Activated CD8-positive, alpha-beta memory T cell treated with anti-CD3 and anti-CD28 coated beads for 1 hour (primary cell): ENCODE measurements at places on chromosomes 5 and 9.
A peak's percentile ranks its signal among the peaks of the same experiment; 100 is the strongest.

DNA sequence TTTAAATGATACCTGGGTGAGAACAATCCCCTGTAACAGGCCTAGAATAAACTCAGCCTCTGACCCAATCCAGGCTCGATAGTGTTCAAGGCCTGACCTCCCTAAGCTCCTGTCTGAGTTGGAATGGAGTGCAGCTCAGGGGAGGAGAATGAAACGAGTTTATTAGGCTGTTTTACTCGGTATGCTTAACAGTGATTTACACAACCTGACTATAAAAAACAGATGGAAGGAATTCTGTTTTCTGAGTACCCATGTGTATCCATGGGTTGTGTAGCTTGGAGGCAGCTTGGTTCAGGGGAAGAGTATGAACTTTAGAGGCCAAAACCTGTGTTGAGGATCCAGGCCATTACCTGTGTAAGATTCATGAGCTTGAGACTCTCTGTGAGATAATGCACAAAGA, 67.8 kb downstream of the PCSK5 start:
- no peak for DNase-seq

DNA sequence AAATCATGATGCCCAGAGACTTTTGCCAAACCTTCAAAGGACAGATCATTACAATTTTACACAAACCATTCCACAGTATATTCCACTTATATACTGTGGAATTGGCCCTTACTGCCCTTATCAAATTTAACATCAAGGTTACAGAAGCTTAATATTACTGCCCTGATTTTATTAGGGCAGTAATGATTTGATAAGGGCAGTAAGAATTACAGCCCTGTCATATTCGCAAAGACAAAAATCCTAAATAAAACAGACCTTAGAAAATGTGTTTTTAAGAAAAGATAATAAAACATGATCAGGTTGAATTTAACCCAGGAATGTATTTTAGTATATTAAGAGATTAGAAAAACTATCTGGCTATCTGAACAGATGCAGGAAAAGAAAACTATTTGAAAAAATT, 7.7 kb upstream of the TMEM161B start:
- no peak for DNase-seq

GRCh38 chr5:150557509-150557872, 49.6 kb downstream of the NDST1 start:
- DNase-seq: no peak

GRCh38 chr5:71778678-71779276, 59.7 kb downstream of the CARTPT start:
- DNase-seq: no peak

GRCh38 chr5:154168395-154168794, 22.1 kb upstream of the GALNT10 start:
- DNase-seq: no peak

DNA sequence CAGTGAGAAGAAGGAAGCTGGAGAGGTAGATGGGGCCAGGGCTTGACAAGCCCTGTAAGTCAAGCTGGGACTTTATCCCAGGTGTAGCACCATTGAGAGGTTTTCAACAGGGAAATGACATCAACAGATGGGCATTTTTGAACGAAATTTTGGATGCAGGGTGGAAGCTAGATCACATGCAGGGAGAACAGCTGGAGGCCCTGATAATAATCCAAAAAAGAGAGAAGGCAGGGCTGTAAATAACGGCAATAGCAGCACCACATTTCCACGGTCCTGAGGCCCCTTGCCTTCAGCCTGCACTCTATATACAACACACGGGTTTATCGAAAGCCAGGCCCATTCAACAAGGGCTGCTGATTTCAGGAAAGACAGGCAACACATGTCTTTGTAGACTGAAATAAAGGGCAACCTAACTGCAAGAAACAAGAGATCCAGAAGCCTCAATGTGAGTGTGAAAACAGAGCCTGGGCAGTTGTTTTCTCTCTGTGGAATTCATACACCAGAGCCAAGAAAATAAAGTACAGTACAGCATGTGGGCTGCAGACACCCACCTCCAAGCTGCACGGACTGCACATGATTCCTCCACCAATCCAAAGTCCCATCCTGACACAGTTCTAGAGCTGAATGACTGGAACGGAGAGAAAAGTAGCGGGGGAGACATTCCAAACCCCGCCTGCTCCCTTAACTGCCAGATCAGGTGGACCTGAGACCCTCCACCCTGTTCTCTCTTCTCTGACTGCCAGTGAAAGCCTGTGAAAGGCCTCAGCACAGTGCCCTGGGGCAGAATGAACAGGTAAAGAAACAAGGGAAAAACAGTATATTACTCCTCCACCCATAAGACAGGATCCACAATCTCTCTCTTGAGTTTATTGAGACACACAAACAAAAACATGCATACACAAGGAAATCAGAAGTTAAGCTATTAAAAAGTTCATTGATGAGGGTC, 36.3 kb downstream of the KLHL3 start:
- DNase-seq: no peak

DNA sequence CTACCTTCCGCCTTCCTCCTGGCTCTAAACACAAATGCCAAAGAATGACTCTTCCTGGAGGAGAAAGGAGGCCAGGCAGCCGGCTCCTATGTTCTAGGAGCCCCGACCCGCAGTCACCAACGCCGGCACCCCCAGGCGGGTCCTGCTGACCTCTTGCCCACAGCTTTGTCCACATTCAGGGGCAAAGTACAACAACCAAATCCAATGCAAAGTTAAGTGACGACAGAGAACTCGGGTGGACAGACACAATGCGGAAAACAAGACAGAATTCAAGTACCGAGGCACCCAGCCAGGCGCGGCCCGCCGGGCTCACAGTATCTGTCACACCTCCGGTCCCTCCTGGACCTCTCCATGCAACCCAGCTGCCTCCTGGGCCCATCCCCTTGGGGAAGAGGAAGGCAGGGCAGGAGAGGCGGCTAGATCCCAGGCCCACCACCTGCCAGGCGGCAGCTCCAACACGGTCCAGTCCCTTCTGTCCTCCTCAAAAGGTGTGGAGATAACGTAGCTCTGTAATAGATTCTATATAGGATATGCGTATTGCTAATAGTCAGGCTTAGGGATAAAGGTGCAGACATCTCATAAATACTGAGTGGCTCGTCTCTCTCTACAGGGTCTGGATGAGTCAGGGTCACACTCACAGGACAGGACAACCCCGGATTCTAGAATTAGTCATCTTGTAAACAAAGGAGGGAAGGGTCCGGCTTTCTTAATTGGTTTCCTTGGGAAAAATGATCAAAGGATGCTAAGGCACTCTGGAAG, 46.9 kb upstream of the UBAC1 start:
- no peak for DNase-seq

- peak; percentile 39 for DNase-seq
Observed at GRCh38 chr5:127072861-127073846, at the start of gene C5orf63. Gene C5orf63 (minus strand): TSS chr5:127073502. CDS start chr5:127058995, 14,507 bp downstream.

DNA sequence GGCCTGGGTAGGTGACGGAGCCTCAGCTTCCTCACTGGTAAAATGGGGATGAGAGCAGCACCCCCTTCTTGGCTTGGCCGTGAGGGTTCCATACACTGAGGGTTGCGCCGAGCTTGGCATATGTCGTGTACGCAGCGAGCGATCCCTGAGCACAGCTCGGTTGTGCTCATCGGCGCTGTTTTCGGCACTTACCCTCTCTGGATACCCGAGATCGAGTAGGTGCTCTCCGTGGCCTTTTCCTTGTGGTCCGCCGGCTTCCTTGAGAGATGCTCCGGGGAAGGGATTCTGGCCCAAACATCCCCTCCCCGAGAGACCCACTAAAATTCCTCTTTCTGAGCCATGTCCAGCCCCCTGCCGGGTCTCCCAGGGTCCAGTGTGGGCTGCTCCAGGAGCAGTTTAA, 40.0 kb upstream of the HMCN2 start:
- no peak for DNase-seq

DNA sequence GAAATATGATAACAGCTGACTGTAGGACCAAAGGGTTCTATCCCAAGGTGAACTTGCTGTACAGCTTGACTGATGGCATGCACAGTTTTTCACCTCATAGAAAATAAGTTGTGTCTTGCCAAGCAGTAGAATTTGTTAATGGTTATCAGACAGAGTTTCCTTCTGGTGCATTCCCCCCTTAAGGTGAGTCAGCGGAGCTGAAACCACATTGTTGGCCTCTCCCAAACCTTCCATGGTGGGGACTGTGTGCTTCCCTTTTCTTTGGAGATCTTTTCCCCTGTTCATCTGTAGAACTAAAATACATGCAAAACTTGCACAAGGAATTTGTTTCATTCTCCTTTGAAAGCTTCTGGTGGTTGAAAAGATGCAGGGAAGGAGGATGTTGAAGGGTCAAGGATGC, 179.8 kb downstream of the FGF1 start:
- DNase-seq: no peak

DNA sequence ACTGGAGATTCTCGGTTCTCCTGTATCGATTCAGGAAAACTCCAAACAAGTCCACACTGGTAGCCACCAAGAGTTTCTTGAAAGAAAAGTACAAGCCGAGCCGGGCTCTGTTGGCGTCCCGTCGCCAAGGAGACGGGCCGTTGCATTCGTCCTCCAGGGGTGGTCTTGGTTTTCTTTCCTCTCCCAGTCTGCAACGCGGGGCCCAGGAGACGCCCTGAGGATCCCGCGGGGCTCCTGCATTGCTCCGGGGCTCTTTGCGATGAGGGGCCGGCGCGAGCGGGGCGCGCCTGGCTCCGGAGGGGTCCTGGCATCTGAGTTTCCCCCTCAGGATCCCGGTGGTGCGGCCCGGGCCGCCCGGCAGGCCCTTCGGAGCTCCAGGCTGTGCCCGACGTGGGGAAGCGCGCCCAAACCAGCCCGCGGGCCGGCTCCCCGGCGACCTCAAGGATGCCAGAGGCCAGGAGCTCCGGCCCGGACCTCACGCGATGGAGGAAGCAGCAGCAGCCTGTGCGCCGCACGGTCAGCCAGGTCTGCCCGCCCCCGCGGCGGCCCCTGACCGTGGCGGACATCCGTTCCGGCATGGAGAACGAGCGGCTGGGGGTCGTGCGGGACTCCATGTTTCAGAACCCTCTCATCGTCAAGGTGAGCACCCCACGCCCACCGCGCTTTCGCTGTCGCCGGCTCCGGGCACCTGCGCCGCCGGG, at the start of gene CFAP77:
Gene CFAP77 (plus strand): TSS at position 384 of the 701 bp plus-strand sequence. CDS start 61 bp downstream, at position 445.
- DNase-seq: peak; percentile 16

DNA sequence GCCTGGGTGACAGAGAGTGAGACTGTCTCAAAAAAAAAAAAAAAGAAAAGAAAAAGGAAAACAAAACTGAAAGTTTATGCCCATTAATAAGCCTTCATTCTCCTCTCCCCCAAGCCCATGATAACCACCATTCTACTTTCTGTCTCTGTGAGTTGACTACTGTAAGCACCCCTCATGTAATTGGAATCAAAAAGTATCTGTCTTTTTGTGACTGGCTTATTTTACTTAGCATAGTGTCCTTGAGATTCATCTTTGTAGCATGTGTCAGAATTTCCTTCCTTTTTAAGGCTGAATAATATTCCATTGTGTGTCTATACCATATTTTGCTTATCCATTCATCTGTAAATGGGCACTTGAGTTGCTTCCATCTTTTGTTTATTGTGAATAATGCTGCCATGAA, 14.0 kb upstream of the TMEM171 start:
- no peak for DNase-seq

DNA sequence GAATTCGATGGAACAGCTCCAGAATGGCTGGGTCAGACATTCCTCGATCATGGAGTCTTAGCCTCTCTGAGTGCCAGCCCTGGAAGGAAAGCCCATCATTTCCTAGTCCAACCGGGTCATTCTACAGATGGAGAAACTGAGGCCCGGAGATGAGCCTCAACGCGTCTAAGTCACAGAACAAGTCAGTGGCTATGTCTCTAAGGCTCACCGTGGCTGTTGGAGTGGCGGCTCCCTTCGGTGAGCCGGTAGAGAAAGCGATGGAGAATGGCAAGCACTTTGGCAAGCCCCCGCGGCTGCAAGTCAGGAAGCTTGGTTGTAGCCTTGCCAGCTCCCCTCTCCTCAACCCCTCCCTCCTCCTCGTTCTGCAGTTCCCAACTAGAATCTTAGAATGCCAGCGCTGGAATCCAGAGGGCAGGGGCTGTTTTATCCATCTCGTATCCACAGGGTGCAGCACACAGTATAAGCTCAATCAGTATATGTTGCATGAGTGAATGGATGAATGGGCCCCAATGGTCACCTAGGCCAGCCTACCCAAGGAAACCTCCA, 438 bp upstream of the ARSI start:
- no peak for DNase-seq

GRCh38 chr9:116219686-116220085, 66.1 kb downstream of the PAPPA start:
- no peak for DNase-seq

DNA sequence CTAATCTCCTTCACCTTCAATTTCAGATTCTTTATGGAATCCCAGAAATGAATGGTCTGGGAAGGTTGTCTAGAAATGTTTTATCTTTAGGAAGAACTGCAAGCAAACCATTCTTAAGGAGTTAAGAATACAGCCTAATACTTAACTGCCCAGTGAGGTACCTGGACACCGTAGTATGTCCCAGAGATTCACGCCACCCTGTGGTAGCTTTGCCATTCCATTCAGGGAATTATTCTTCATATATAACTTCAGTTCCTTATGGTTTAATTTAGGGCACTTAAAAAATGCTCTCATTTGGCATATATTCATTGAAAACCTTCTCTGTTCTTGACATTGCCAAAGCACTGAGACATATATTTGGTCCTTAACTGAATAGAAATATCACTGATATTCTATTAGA, 49.7 kb downstream of the ACTBL2 start:
- no peak for DNase-seq

- DNase-seq: no peak
Observed at GRCh38 chr9:95942016-95942415, 66.5 kb downstream of the ERCC6L2 start.

DNA sequence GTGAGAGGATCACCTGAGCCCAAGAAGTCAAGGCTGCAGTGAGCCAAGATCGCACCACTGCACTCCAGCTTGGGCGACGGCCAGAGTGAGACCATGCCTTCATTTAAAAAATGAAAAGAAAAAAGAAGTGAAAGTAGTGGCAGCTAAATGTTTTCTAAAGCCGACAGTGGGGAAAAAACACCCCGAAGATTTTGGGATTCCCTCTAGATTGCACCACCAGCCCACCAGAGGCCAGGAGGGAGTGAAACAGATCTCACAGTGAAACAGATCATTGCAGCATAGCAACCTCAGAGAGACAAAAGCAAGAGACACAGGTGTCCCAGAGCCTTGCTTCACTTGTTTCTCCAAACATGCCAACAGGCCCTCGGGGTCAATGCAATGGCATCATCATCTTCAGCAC, 156.8 kb downstream of the PAX5 start:
- DNase-seq: no peak
